Heart left ventricle (tissue), 16 donors: ENCODE measurements at places on chromosomes 16 and 17.

DNA sequence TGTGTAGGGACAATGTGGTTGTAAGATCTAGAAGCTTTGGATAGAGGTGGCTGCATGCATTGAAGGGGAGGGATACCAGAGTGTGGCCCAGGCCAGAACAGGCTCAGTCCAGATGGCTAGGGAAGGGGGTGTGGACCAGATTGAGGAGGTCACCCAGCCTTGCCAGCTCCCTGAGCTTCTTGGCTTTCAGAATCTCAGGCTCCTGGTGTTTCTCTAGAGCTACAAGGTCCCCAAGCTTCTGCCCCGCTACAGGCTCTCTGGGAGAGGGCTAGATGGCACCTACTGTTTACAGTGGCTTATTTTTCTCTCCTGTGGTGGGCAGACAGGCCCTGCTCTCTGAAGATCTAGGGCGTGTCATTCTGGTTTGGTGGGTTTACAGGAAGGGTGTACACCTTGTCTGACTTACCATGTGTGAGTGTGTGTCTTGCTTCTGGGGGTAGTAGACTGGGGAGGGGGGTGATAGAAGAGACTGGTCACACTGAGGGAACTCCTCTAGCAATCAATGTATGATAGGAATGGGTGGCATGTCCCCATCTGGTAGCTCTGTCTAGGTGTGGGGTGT is 1.1 kb downstream of the RARA start:
- no peak for DNase-seq

DNA sequence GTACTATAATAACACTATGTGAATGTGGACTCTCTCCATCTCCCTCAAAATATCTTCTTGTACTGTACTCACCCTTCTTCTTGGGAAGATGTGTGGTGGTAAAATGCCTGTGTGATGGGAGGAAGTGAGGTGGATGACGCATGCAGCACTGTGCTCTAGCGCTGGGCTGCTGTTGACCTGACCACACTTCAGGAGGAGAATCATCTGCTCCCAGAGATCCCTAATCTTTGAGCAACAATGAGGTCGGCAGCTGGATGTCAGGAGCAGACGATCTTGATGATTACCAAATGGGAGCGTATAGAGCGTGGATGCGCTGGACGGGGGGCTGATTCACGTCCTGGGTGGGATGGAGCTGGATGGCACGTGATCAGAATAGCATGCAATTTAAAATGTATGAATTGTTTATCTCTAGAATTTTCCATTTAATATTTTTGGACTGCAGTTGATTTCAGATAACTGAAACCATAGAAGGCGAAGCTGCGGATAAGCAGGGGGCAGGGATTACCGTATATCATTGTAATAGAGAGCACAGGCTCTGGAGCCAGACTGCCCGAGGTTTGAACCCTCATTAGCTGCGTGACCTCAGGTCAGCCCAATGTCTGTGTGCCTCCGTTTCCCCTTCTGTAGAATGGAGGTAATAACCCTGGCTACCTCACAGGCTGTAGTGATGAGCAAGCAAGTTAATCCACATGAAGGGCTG is 23.7 kb upstream of the CYLD start:
- DNase-seq = no peak

GRCh38 chr16:48617104-48617705 is 7.2 kb upstream of the N4BP1 start:
- DNase-seq = no peak

GRCh38 chr17:41683441-41684007 is 5.2 kb upstream of the EIF1 start:
- DNase-seq = peak; percentile 14

DNA sequence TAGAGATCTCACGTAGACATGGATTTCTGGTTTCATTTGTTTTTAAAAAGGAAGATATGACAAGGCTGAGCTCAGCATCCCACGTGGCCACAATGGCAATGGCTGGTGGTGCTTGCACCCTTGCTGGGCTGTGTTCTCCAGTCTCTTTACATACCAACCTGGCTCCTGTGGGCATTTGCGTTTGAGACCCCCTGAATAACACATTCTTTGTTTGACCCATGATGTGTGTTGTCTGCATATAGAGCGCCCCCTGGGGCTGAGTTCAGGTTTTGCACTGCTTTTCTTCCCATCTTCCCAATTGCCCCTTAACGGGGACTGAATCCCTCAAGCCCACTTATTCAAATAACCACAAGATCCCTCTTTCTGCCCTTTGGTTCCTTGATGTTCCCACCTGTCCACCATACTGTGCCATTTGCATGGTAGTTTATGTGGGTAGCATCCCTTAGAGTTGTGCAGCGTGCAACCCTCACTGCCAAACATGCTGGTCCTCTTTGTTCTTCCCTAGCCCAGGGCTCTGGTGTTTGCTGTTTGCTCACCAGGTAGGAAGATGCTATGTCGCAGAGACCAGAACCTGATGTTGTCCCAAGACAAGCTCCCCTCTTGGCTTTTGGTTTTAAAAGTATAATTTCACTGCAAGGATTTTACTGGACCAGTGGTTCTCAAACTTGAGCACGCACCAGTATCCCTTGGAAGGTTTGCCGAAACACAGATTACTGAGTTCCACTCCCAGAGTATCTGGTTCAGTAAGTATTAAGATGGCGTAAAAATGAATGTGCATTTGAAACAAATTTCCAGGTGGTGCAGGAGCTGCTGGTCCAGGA is 38.5 kb upstream of the NKD1 start:
- DNase-seq = no peak

DNA sequence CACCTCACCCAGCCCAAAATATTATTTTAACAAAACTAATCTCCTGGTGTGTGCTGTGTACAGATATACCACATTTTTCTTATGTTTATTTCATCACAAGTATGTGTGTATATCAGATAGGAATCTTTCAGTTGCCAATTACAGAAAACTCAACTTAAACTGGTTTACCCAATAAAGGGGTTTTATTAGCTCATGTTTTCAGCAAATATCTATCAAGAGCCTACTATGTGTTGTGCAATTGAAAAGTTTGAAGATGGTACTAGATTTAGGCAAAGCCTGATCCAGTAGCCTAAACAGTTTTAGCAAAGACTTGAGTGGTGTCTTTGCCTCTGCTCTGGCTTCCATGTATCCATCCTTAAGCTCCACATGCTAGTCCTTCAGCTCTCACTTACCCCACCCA is 45.1 kb upstream of the LYRM9 start:
- DNase-seq = no peak

DNA sequence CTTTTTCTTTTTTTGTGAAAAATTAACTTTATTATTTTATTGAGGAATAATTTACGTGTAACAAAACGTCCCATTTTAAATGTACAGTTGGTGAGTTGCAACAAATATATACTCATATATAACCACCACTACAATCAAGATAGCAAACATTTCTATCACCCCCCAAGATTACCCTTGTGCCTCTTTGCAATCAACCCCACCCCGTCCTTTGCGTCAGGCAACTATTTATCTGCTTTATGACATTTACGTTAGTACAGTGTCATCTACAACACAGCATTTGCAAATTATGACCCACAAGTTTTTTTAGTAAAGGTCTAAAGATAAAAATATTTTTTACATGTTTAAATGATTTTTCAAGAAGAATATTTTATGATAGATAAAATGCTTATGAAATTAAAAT is 485.6 kb upstream of the SOX9 start:
- DNase-seq = no peak

DNA sequence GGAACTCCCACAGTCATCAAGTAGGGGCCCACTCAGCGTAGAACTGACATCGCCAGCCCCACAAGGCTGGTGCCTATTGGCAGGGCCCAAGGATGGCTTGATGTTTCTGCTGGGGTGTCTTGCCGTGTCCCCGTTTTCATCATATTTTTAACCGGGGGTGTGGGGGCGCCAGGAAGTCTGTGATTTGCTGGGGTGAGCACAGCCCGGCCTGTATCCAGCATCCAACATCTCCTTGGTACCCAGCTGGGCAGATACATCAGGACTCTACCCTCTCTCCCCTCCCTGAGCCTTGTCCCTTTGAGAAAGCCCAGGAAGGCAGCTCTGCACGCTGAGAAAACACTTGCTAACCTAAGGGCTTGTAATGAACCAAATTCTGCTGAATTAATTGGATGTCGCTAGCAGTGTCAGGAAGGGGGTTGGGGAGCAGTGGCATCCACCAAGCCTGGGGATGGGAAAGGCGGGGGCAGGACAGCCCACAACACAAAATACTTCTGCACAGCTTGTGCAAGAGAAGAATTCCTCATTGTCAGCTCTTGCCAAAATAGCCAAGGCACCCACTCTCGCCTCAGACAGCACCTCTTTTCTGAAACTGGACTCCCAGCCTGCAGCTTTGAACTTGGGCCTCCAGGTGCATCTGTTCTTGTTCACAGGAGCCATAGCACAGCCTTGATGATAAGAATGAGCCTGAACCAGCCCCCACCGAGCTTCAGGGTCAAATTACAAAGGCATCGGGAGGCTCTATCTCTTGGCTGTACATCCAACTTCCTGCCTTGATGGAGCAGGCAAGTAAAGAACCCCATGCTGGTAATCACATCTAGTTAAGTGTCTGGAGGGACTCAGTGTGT is 63.7 kb upstream of the LYRM9 start:
- DNase-seq = no peak

DNA sequence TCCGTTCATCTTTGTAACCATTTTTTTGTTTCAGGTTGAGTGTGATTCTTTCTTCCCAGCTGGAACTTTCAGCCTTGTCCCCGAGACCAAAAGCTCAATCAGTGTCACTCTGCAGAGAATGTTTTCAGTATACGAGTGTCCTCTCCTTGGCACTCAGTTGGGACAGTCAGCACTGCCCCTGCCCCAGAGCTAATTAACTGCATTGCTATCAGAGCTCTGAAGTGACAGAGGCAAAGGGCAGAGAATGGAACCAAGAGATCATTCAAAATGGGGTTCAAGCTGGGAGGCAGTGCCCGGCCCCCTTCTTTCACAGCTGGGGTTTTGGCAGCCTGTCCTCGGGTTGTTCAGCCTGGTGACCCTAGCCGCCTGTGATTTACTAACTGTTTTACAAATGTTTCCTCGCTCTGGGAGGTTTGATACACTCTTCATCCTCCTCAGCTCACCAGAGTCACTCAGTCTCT is 195.9 kb upstream of the TBX2 start:
- DNase-seq = no peak

- no peak for DNase-seq
Observed at GRCh38 chr16:27740496-27741201, 190.7 kb downstream of the KATNIP start.

DNA sequence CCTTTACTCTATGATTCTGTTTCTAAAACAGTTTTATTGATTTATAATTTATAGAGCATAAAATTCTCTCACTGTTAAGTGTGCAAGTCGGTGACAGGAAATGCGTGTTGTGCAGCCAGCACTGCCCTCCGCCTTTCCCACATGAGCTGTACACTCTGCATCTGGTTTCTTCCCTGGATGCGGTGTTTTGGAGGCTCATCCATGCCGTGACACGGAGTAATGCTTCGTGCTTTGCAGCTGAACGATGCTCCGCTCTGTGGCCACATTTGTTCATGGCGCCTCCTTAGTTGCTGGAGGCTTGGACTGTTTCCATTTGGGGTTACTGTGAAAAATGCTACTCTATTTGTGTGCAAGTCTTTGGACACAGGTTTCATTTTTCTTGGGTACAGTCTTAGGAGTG is 7.2 kb upstream of the IGFALS start:
- DNase-seq = no peak

- no peak for DNase-seq
Observed at GRCh38 chr16:51374346-51374745, 223.3 kb upstream of the SALL1 start.

GRCh38 chr17:78723001-78723796 is 58.9 kb downstream of the CYTH1 start:
- DNase-seq = peak; percentile 57

- no peak for DNase-seq
Observed at GRCh38 chr16:55379876-55380390, 55.9 kb downstream of the IRX6 start.

- DNase-seq = no peak
Observed at GRCh38 chr17:27855454-27855853, 37.7 kb downstream of the LYRM9 start.

GRCh38 chr16:19168371-19169081 is 486 bp downstream of the SYT17 start:
- peak; percentile 28 for DNase-seq

DNA sequence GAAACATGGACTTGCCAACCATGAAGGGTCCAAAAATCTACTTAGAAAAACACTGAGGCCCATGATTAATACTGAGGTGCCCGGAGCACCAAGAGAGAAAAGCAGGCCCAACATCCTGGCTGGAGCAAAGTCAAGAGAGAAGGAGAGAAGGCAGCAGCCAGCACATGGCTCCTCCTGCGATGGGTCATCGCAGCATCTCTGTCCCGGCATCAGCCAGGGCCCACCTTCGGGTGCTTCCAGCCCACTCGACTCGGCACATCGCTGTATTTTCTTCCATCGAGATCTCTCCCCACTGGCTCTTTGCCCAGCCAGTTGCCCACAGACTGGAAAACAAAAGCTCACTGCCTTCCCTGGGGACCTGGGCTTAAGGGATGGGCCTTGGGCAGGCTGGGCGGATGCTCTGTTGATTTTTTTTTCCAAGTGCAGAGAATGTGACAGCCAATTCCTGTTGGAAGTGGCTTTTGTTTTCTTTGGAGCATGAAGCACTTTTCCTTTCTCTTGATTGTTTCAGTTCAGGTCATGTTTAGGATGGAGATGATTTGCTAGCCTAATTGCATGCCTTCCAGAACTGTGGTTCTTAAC is 58.1 kb downstream of the CYB5B start:
- peak; percentile 83 for DNase-seq

- DNase-seq = peak; percentile 30
Observed at GRCh38 chr17:76266244-76266938, 1.2 kb downstream of the UBALD2 start.

DNA sequence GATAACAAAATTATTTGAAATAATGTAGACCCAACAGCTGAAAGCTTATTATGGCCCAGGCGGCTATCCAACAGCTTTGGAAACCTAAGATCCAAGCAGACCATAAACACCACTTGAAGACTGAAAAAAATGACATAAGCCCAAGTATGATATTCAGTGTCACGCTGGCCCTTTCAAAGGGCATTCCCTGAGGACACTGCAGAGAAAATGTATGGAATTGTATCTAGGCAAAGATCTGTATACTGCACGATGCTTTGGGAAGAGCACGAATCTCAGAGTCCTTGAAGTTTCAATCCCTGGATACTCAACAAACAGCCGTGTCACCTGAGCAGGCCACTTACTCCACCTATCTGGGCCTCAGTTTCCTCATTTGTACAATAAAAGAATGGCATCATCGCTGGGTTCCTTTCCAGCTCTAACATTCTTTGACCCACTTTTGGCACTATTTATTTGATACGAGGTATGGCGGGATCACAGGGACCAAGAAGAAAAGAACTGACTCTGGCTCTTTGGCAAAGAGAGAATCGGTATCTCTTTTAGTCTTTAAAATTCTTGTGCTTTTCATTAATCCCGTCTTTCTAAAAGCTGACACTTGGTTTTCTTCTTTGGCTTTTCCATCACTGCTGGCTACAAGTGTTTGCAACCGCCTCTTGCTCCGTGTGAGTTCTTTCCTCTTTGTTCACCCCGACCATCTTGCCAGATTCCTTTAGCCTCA is 1.2 kb downstream of the STAT5B start:
- DNase-seq = no peak

DNA sequence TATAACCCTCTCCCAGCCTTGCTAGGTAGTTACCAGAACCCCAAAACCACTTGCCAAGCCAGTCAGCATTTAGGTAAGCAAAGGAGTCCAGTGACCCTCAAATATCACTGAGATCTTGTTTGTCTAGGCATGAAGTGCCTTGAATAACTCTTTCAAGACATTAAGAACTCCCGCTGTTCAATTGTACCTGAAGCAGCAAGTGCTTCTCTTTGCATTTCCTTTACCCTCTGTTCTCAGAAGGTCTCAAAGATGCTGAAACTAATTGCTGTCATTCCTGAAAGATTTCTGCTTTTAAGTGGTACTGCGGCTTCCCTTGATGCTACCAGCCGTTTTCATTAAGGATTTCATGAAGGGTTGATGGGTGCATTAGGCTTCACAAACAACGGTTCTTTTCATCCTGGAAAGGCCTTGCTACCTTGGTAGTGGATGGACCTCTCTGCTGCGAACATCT is 142.7 kb downstream of the PITPNC1 start:
- DNase-seq = no peak
